ENCODE measurements at places on chromosomes 1 and 21. TPM values are rescaled to one million over a fixed set of nuclear protein-coding genes. Genes with fewer than 3 reads are reported as not detected.

DYNLT5 gene
- total RNA-seq = not detected

SPRR3 gene
- not detected for total RNA-seq

CNR2 gene
- not detected for total RNA-seq

DPT gene
- 0.86 TPM for total RNA-seq
